Erythroblast (primary cell): ENCODE measurements at places on chromosomes 5 and 9.

- no peak for DNase-seq
These were observed 1.7 kb downstream of the ADRA1B start for GRCh38 chr5:159917994-159918393.

DNA sequence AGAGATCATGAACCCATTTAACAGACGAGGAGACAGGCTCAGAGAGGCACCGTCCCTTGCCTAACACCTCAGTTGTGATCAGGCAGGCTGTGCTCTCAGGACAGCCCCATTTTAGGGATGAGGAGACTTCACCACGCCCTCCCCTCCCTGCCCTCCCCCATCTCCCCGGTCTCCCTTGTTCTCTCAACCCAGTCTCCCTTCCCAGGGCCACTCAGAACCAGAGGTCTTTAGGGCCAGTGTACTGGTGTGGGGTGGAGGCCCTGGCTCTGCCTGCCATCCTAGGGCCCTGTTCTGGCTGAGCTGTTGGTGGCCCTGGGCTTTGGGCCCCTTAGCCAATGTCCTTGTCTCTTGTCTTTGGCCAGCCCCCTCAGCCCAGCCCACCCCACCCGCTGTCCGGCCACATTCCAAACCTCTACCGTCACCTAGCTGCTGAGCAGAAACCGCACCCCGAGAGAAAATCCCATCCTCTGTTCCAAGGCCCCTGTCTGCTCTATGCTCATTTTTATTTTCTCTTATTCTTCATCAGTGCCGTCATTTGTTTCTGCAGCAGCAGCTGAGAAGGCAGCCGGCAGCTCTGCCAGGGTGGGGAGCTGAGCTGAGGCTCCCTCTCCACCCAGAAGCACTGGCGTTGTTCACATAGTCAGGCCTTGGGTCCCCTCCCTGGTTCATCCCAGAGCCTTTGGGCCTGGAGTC is 33.9 kb downstream of the OLFML2A start:
- DNase-seq = no peak

DNA sequence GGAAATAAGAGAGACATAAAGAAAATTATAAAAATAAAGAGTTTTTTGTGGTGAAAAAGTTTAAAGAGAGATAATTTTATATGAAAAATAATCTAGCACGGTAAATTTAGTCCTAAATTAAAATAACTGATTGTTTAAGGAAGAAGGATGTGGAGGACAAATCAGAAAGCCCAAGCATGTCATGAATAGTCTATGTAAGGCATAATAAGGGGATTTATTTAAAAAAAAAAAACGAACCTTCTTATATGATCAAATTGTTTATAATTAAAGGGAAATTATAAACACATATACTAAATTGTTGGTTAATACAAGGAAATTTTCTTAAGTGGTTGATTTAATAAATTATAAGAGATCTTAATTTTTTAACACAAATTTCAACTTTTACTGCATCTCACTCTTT is 551.8 kb upstream of the TYRP1 start:
- no peak for DNase-seq

DNA sequence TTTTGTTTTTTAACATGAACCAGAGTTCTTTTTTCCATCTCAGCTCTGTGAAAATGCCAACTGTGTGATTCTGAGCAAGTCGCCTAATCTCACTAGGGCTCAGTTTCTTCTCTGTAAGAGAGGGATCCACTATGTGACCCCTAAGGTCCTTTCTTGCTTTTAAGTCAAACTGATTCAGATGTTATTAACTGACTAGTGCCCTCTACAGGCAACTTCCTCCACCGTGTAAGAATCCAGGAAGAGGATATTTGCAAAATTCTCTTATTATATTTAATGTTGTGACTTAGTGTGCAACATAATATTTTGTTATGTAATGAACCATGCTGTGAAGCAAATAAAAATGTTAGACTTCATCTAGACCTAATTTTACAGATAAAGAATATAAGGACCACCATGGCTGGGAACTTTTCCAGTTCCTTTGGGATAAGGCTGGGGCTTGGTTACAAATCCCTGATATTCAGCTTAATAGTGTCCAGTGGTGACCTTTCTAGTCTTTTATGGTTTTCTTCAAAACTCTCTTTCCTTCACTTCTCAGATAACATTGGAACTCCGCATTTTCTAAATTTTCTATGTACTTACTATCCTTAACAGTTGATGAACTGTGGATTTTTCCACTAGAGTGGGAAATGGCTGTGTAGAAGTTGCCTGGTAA is 244.7 kb downstream of the PIK3R1 start:
- peak; percentile 86 for DNase-seq

DNA sequence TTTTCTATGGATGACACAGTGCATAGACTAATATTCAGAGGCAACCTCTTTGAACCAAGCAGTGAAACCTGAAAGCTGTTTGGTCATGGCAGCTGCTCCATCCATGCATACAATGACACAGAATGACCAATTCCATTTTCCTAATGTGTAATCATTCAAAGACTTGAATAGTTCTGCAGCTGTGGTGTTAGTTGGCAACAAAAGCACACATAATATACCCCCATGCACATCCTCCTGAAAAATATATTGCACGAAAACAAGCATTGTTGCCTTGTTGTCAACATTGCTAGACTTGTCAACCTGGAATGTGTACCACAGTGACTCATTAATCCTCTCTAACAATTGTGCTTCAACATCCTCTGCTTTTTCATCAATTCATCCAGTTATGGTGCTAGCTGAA is 71.0 kb upstream of the SEMA6A start:
- DNase-seq = no peak

DNA sequence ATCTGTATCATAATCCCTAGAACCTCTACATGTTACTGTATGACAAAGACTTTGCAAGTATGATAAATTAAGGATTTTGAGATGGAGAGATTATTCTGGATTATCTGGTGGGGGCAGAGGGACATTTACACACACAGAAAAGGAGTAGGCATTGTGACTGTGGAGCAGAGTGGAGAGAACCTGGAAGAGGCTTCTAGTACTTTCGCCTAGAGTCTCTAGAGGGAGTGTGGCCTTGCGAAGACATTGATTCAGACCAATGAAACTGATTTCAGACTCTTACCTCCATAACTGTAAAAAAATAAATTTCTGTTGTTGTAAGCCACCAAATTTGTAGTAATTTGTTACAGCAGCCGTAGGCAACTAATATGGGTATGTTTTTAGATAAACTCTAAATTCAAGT is 45.9 kb downstream of the CSNK1G3 start:
- no peak for DNase-seq

GRCh38 chr5:80318212-80318611 is 1.6 kb upstream of the SPZ1 start:
- no peak for DNase-seq

DNA sequence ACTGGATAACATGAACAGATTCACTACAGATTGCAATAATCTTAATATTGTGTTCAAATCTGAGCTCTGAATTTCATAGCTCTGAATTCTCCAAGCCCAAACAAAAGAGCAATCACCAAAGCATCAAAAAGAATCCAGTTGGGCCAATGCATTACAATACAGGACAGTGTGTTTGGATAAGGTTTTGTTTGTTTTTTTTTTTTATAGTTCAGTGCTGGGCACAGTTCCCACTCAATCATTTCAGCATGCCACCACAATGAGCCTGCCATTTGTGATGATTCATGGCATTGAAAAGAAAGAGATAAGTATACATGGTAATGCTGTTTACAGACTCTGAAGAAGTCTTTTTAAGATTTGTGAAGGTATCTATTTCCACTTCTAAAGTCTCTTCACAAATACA is 1.7 kb upstream of the HTR1A start:
- DNase-seq = no peak

- peak; percentile 70 for DNase-seq
These were observed at the start of gene FRMPD1 for GRCh38 chr9:37650873-37651768. TSS of gene FRMPD1 (plus strand) at chr9:37650954. CDS start at chr9:37692642, 41,688 bp downstream.

DNA sequence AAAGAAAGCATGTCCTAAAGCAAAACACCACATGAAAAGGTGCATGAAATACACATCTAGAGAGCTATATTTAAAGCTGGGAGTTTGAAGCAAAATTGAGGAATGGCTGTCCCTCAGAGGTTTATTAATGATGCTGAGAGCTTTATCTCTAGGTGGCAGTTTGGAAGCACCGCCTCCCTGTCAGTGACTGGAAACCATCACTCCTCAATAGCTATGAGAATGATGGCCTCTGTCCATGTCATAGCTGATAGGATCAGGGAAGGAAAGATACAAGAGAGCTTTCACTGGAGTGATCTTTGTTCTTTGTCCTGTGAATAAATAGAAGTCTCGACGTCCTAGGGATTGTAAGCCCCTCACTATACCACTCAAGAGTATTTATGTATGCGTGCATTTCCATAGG is 110.5 kb downstream of the NUDT12 start:
- DNase-seq = no peak

GRCh38 chr9:134486143-134486591 is 155.4 kb upstream of the COL5A1 start:
- DNase-seq = no peak

DNA sequence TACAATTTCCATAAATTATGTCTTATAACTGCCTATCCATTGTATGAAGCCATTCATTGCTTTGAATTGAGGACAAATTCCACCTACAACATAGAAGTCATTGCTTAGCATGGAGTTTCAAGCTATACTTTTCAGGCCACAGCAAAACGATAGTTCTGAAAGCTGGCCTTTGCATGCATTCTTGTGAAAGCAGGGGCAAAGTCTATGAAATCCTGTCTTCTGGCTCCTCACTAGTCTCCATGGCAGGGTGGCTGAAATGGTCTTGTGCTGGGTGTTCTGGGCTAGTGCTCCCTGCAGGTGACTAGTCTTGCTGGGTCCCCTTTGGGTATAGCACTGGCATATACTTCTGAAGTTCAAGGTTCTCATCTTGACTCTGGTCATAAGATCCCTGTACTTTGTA is 353.9 kb upstream of the ZNF608 start:
- DNase-seq = no peak

- DNase-seq = no peak
These were observed 9.6 kb downstream of the SHB start for GRCh38 chr9:38059233-38059936.

DNA sequence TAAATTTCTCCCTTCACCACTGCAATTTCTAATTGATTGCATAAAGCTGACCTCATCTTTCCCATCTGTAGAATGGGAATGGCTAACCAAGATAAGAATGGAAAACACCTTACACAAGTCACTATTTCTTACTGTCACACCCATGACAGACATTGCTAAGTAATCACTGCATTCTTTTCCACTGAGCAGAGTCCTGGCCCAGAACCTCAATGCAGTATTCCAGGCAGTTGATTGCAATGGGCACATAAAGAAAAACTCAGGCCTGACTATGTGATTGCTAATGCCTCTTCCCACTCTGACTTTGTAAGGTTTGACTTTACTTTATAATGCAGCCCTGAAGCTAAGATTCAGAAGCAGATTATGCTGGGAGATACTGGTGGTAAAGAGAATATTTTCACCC is 29.3 kb downstream of the TRIM32 start:
- no peak for DNase-seq

GRCh38 chr5:172361566-172362238 is 78.1 kb upstream of the UBTD2 start:
- peak; percentile 56 for DNase-seq
